ENCODE measurements at places on chromosomes 6 and 20.

DNA sequence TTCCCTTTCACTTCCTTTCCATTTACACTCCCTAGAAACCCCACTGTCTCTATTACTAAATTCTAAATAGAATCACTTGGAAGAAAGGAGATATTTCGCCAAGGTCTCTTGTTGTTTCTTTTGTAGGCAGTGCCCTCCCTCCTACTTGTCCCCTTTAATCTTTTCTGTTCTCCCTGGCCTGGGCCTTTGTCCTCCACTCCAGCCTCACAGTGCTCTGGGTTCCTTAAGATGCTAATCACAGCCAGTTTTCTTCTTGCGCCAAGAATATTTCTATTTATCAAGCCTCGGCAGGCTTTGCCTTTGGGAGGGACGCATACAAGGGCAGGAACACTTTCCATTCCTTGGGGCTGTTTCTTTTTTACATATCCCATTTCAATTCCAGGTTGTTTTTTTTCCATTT lies 520.6 kb upstream of the CHD6 start:
- DNase-seq: no peak

DNA sequence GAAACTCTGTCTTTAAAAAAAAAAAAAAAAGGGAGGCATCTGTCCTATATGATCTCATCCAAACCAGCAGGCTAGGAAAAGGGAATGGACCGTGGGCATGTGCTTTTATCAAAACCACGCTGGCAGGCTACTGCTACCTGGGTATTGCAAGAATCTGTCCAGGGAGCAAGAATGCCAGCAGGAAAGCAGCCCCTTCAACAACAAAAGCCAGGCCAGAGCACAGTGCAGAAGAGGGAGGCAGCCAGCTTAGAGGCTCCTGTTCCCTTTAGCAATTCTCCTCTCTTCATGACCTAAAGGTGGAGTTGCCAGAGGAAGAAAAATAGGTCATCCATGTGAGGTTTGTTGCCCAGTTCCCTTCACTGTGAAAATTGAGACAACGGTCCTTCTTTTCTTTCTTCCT lies 18.2 kb downstream of the TBC1D20 start:
- no peak for DNase-seq

- DNase-seq: no peak
Observed at GRCh38 chr6:54299542-54300269, 8.5 kb upstream of the TINAG start.

DNA sequence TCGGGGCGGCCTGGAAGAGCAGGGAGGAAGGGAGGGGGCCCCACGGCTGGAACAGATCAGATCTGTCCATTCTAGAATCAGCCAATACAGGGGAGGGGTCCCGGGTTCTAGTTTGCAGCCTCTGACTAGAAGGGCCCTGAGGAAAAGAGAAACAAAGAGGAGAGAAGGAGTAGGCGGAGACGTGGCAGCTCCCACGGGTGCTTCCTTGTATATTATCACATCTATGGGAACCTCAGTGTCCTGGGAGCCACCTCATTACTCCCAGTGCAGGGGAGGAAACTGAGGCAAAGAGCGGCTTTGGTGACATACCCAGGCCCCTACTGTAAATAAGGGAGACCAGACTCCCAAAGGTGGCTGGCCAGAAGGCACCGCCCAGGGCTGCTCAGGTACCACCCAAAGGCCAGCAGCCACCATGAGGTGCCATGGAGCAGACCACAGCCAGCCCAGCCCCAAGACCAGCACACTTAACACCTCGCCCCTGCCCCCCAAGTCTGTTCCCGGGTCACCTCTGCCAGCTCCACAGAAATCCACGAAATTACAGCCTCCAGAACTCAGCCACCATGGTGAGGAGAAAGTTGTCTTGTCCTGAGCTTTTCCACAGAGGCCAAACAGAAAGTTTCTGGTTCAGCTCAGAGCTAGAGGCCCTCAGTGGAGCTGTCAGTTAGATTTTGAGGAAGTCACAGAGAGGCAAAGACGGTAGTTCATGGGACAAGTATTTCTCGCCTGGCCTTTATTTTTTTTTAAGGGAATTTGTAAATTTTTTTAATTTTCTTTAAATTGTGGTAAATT lies 2.1 kb downstream of the ZC3H12D start:
- peak; percentile 51 for DNase-seq

DNA sequence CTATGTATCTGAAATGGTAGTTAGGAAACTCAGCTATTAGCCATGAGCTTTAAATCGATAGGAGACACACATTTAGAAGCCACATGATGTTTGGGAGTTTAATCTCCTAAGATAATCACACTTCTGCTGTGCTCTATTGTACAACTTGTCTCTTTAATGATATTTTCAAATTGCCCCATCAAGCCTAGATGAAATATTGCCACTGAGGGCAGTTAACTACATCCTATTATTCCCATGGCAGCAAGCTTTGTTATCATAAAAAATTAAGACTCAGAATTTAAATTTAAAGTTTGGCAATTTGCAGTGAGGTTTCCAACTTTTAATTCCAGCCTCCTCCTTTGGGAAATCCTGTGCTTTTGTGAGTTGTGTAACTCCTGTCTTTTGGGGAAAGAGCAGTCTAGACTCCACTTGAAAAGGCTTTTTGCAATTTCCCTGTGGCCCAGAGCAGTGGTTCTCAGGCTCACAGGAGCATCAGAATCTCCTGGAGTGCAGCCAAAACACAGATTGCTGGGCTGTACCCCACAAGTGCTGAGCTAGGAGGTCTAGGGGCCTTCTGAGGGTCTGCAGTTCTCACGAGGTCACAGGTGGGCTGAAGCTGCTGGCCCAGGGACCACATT lies 792.4 kb downstream of the QKI start:
- DNase-seq: no peak

DNA sequence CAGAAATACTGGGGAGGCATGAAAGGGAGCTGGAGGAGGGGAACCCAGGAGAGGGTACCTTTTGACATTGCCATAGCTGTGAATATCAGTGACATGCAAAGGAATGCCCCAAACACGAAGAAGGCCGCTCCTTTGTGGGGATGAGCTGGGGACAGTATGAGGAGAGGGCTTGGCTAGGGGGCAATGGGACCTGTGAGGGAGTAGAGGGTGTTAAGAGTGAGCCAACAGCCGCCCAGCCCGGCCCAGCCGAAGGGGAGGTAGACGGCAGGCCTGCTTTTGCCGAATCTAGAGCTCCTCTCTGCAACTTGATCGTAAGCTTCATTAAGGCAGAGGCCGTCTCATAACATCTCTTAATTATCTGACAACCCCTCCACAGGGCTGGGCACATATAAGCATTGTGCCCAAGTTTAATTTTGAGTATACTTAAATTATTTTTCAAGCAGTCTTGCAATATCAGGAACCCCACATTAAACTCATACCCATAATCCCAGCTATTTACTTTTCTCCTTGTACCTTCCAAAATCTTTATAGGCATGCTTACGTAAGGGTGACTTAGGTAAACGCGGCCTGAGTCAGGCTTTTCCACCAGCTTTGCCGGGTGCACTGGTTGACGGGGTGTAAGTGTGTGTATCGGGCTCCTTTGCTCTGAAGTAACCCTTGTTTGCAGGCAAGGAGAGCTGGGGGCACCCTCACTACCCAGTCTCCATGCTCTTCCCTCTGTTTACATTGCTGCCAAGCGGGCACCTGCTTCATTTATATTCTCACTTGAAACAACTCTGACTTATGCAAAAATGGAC lies 24.9 kb upstream of the VEGFA start:
- DNase-seq: no peak

DNA sequence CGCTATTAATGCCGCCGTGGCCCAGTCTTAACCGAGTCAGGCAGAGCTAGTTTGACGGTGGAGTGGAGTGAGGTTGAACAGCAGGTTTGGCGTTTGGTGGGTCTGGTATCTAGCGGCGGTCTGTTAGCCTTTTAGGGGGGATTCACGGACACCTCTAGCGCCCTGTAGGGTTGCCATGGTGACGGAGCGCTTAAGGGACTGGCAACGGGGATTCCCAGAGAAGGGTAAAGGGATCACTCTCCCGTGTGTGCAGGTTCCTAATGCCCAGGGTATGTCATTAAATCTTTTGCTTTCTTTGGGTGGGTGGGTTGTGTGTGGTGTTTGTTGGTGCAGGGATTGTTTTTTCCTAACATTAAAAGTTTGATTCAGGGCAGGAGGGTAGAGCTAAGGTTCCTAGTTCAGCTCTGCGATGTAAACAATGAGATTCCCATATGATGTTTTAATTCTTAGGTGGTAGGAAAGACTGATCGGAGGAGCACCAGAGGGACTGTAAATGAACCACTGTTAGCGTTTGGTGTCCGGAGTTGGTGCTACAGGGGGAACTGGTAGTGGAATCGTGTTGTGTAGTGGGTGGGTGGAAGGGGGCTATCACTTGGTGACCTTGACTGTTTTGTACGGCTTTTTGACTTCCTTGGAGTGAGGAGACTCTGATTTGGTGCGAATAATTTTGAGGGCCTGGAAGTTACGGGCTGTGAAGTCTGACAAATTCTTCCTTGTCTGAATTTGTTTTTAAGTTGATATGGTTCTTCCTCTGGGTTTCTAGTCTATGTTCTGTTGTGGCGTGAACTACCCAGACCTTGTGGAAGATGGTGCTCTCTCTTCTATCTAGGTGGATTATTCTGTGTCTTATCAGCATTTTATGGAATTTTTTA lies 5.0 kb downstream of the BRD2 start:
- no peak for DNase-seq

GRCh38 chr20:22675341-22675740 lies 91.0 kb upstream of the FOXA2 start:
- no peak for DNase-seq

DNA sequence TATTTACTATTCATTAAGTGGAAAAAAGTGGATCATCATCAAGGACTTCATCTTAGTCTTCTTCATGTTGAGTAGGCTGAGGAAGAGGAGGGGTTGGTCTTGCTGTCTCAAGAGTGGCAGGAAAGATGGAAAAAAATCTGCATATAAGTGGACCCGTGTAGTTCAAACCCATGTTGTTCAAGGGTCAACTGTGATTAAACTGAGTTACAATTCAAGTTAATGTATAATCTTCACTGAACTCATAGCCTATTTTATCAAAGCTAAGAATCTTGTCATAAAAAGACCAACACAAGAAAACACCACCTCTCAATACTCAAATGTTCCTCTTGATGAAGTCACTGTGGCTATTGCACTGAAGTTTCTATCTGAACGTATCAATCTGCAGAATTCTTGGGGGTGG lies 260.2 kb downstream of the FNDC1 start:
- no peak for DNase-seq

DNA sequence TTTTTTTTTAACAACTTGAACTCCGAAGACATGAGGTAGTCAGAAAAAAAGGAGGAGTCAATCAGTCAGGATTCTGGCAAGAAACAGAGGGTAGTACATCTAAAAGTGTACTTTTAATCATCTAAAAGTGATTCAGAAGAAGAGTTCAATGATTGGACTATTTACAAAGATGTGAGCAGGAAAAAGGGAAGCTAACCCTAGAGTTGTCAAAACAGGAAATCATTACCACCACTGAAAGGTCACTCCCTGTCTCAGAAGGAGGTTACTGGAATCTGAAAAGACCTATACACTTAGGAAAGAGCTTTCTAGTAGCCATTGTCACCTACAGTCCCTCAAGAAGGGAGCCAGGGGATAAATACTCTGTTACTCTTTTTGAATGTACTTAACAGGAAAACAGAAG lies 16.7 kb upstream of the LMBRD1 start:
- DNase-seq: no peak

DNA sequence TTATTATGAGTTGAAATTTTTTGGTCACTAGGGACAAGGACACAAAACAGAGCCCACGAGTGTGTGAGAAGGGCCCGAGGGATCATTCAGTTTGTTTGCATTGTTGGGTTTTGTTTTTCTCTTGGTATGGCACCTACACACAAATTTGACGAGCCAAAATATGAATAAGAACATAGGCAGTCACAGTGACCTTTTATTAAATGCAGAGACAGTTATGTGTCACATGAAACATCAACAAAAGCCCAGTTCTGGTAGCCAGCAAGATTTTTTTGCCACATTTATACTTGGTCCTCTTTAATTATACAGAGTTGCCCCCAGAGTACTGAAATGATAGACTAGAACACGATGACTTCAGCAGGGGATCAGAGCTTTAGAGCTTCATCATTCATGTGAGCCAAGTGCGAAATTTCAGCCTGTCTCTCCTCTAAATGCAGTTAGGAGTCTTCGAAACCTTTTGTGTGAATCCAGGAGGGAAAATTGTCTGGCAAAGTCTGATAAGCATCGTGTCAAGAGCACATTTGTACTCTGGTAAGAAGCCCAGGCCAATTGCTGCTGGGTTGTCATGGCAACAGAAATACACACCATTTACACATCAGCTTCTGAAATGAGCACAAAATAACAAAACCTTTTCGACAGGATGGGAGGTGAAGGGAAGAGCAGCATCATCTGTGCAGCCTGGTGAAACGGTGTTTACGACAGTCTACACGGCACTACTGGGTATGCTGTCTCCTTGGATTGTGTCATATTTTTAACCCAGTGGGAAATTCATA lies 79.2 kb upstream of the RIPOR2 start:
- DNase-seq: no peak

DNA sequence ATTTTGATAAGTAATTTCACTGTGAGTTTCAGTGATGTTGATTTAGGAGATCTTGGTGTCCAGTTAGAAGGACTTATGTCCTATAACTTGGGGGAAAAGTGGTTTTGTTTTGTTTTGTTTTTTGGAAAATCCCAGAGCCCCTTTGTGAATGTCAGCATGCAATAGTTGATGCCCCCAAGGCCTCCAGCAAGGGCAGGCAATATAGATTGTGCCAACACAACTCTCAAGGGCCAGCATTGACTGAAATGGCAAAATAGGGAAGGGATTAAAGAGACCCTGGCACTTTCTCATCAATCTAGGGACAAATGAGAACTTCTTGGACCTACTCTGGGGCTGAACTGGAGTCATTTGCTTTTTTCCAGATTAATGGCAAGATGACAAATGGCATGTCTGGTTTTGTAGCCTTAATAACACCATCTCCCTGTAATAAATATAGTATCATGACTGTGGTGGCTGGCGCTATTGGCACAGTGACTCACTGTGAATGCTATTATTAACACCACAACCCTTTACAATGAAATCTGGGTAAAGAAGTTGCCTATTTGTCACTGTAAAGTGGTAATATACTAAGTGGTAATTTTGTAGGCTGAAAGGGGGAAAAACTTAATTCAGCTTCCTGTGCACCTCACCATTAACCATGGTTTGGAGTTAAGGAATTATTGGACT lies 51.8 kb downstream of the ABRACL start:
- no peak for DNase-seq

- DNase-seq: no peak
Observed at GRCh38 chr6:106666282-106667021, 37.1 kb downstream of the QRSL1 start.

- DNase-seq: no peak
Observed at GRCh38 chr6:69771158-69771906, 25.5 kb downstream of the LMBRD1 start.

DNA sequence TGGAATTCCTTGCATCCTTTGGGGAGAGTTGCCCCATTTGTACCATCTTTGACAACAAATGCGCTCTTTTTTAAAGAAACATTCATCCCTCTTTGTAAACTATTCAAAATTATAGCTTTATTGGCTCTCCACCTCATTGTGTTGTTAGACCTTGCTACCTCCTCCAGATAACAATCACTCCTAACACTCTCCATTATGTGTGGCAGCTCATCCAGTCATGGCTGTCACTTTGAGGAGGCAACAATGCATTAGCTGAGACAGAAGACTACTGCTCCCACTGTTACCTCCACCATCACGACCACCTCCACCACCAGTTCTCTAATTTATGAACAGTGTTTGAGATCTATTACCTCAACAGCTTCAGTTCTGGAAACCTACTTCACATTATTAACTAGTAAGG lies 339.1 kb downstream of the FRK start:
- no peak for DNase-seq
